Activated T-helper 9 cell treated with anti-CD3 and anti-CD28 coated beads, Interleukin-2, amount 50 U/mL, for 16 hours (primary cell): ENCODE measurements at places on chromosomes 11 and 22.

GRCh38 chr11:72460091-72460647 lies 25.8 kb upstream of the CLPB start:
- no peak for DNase-seq

- no peak for DNase-seq
These were observed 5.6 kb upstream of the KIAA0930 start for GRCh38 chr22:45246060-45246985.

- DNase-seq = no peak
These were observed 64.5 kb upstream of the TCF20 start for GRCh38 chr22:42334875-42335512.

GRCh38 chr22:36985211-36985889 lies 33.9 kb downstream of the TST start:
- no peak for DNase-seq

GRCh38 chr11:86374069-86374468 lies 618 bp upstream of the CCDC81 start:
- no peak for DNase-seq

- no peak for DNase-seq
These were observed 65.5 kb upstream of the CHORDC1 start for GRCh38 chr11:90288212-90288821.

DNA sequence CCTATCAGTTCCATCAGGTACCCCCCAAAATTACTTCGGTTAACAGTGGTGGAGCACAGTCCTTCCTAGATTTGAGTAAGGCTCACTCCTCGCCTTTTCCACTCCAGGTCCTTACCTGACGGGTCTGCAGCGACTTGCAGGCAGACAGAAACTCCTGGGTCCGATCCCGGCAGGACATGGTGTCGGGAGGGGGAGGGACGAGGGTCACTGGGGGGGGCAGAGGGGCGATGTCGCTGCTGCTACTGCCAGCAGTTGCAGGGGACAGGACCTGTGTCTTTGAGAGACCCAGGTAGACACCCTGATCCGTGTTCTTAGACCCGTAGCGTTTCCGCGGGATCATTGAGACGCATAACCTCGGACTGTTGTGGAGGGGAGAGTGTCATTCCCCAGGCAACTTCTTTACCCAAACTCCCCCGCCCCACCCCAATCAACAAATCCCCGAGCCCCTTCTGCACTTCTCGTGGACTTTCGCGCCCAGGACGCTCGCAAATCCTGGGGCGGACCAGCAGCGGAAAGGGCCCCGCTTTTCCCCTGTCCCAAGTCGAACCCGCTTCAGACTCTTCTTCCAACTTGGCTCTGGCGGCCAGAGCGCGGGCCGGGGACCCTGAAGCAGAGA lies 839 bp downstream of the STX5 start:
- no peak for DNase-seq

DNA sequence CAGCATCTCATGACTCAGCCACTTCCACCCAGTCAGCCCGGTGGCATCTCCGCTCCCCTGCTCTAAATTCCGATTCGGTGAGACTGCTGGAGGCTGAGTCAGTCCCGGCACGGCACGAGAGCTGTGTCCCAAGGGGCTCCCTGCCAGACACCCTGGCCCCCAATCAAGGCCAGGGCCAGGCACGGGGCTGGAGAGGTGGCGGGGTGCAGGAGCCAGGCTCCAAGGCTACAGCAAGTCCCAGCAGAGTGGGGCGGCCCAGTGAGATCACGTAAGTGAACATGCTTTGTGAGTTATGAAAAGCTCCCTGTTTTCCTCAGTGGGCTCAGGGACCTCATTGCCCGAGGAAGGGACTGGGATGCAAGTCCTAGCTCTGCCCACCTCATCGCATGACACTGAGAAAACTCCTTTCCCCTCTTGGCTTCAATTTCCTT lies 3.0 kb downstream of the C11orf68 start:
- DNase-seq = no peak

DNA sequence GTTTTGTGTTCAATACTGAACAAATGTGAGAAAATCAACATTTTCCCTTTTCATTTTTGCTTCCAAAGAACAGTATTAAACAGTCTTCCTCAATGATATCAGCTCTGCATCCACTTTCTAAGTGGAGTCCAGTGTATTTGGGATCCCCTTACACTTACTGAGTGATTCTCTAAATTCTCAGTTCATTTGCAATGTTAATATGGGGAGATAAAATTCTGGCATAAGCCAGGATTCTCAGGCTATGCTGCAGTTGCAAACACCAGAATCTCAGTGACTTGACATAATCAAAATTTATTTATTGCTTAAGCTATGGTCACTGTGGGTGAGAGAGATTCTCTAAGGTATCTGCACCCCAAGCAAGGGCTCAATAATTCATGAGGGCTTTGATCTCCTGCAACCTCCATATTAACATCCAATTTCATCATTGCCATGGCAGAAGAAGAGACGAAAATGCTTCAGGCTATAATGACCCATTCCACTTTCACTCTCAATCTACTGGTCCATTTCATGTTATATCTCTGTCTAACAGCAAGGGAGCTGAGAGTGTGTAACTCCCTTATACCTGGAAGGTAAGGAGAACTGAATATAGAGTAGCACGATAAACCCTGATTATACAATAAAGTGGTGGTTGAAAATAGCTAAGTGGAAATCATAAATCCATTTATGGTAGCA lies 64.1 kb upstream of the CARD18 start:
- DNase-seq = no peak

DNA sequence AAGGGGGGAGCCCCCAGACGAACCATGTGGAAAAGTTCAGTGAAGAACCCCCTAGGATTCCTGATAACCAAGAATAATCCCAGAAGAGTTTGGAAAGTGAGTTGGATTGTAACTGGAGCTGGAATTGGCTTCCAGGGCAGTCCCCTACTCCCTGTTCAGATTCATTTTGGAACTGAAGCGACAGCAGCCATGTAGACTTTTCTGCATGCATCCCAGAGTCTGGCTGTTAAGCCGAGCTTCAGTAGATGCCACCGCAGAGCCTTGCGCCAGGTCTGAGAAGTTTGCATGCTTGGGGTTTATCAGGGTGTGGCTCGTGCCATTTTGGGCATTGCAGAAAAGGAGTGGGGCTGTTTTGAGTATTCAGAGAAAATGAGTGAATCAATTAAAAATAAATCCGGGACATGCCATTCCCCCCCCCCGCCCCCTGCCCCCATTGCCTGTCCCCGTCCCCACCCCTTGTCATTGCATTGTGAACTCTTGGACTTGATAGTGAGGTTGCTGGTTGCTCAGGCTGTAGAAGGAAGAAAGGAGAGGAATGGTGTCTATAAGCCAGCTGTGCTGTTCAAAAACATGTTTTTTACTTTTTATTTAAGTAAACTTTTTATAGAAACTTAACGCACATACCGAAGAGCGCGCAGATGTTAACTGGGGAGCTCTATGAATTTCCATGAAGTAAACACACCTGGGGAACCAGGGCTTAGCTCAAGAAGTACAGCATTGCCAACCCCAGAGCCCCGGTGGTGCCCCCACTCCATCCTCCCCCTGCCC lies 71.2 kb downstream of the LDLRAD3 start:
- no peak for DNase-seq

GRCh38 chr11:130314184-130314749 lies 450 bp downstream of the ZBTB44 start:
- peak; percentile 61 for DNase-seq

DNA sequence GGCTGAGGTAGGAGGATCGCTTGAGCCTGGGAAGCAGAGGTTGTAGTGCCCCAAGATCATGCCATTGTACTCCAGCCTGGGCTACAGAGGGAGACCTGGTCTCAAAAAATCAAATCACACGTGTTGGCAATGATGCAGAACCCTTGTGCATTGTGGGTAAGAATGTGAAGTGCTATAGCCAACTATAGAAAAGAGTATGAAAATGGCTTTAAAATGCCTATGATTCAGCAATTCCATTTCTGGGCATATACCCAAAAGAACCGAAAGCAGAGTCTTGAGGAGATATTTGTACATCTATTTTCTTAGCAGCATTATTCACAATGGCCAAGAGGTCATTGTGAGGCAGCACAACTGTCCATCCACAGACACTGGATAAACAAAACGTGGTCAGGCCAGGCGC lies 2.6 kb upstream of the FADS3 start:
- no peak for DNase-seq

DNA sequence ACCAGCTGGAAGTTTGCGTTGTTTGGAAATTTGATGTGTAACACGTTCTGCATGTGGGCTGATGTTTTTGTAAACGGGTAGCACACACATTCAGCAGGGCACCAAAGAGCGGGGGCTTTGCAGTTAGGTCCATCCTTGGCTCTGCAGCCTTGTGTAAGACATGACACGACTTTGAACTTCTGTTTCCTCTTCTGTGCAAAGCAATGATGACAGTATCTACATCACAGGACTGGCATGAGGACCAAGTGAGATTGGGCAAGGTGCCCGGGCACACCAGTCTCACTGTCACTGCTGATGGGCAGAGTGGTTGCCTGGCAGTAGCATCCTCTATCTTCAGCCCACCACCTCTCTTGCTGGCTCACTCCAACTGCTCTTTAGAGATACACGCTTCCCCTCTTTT lies 3.3 kb downstream of the TCN2 start:
- no peak for DNase-seq

GRCh38 chr11:34621876-34622275 lies 983 bp downstream of the EHF start:
- DNase-seq = no peak
